Skin of body (tissue), 3 donors: ENCODE measurements at places on chromosomes 5 and 9.

GRCh38 chr9:6702707-6703106, 55.1 kb upstream of the KDM4C start:
- DNase-seq: no peak

DNA sequence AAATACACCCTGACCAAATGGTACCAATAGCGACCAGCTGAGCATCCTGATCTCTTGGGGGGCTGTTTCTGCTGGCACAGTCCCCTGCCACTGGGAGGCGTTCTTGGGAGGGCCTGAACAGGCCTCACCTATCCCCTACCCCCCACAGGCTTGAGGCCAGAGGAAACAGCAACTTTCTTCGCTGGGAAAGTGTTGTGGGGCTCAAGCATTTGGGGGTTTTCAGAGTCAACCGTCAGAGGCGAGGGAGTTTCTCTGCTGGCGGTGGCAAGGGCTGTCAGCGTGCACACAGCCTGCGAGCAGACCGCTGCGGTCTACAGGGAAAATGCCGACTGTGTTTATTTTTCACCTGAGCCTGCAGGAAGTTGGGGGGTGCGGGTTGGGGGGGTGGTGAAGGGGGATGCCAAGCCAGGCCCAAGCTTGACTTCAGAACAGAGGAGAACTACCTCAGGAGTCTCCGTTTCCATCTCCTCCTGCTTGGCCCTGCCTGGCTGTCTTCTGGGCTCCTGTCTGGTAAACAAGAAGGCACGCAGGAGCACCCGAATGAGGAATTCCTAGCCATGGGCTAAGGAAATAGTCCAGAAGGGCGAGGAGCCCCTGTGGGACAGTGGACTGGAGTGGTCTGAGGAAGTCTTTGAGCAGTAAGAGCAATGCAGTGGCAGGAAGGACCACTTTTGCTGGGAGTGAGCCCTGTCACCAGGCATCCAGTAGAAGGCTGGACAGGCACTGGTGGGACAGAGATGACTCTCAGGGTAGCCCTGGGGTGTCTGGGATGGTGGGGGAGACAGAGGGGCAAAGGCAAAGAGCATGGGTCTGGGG, 18.1 kb downstream of the TCF7 start:
- DNase-seq: no peak

DNA sequence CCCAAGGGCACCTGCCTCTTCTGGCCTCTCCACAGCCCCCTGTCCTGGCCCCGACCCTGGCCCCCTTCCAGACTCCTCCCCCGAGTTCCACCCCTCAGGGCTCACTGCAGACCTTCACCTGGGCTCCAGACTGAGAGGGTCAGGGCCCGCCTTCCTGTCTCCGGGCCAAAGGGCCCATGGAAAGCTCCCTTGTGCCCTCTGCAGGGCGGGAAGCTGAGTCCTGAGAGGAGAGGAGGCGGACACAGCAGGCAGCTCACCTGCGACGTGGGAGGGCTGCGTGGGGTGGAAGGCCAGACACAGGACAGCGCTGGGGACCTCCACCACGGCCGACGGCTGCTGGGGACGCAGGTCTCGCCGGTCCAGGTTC, 20.6 kb downstream of the DYNC2I2 start:
- no peak for DNase-seq

GRCh38 chr5:14185326-14186058, 42.4 kb downstream of the TRIO start:
- no peak for DNase-seq

GRCh38 chr5:41876678-41877077, 6.5 kb upstream of the OXCT1 start:
- DNase-seq: no peak

- no peak for DNase-seq
These were observed 35.0 kb downstream of the SNCAIP start for GRCh38 chr5:122346897-122347581.

DNA sequence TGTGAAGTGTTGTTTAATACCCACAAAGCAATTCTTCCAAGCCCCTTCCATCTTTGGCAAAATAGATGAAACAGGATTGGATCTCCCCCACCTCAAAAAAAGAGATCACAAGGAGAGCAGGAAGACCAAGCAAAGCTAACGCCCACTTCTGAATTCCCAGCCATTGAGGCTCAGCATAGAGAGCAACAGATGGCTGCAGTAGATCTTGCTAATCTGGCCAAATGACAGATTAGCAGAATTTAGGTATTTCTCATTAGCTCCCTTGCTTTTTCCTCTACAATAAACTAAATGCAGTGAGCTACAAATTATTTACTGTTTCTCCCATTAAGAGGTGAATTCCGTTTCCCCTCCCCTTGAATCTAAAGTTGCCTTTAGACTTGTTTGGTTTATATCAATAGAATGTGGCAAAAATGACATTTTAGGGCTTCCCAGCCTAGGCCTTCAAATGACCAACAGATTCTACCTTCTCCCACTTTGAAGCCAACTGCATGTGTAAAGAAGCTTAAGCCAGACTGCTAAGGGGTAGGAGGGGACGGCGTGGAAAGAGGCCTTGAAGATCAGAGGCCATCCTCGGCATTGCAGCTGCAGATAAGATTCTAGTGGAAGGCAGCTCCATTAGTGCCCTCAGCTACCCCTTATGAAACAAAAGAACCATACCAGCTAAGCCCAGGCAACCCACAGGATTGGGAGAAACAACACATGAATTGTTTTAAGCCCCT, 56.8 kb upstream of the CPEB4 start:
- no peak for DNase-seq

- no peak for DNase-seq
These were observed 12.1 kb upstream of the PSD2 start for GRCh38 chr5:139783436-139783965.

DNA sequence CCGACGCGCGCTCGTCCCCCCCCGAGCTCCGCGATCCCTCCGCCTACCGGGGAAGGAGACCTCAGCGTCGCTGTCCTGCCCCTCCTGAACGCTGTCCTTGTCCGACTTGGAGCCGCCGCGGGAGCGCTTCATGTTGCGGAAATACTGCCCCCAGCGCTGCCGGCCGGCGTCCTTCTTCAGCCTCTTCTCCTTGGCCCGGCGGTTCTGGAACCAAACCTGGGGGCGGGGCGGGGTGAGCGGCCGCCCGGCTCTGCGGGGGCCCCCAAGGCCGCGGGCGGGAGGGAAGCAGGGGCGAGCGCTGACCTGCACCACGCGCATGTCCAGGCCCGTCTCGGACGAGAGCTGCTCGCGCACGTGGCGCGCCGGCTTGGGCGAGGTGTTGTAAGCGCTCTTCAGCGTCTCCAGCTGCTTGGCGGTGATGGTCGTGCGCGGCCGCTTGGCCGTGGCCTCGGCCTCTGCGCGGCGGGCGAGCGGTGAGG, 6.3 kb downstream of the LHX3 start:
- no peak for DNase-seq
